ENCODE measurements at places on chromosomes 11 and 22.

GRCh38 chr22:42385696-42386095 lies 46.5 kb downstream of the NFAM1 start:
- no peak for DNase-seq

GRCh38 chr11:96311120-96311568 lies 31.9 kb downstream of the MAML2 start:
- no peak for DNase-seq

DNA sequence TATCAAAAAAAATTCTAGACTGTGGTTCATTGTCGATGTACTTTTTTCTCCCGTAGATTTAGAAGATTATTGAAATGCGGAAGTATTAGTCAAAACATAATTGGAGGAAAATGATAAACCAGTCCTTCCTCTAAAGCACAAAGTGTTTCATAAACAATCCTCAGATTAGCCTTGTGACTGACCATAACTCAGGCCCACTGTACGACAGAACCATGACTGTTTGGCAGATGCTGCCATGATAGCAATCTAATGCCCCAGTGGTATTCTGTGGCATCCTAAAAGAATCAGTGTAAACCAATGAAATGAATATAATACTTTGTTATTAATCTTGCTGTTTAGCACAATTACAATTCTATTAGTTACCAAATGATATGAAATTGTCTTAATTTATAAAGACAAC lies 127.0 kb upstream of the CTSC start:
- no peak for DNase-seq

DNA sequence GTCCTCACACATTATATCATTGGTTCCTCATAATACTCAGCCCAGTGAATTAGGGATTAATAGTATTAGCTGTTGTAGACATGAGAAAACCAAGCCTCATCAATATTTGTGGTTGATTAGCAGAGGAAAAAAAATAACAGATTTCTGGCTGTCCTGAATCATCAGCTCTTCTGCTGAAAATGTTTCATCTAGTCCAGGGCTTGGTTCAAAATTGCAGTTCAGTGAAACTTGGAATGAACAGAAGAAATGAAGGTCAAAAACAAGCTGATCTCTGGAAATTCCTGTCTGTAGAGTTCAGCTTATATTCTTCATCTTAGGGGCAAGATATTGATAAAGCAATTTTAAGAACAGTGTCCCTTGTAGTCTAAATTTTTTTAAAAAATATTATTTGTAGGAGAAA lies 361.1 kb upstream of the CCDC179 start:
- DNase-seq: no peak

- no peak for DNase-seq
Observed at GRCh38 chr22:44628273-44628672, 73.7 kb upstream of the PRR5 start.

GRCh38 chr11:32162351-32162750 lies 71.5 kb downstream of the RCN1 start:
- no peak for DNase-seq

- DNase-seq: no peak
Observed at GRCh38 chr11:57116654-57117053, 65.1 kb upstream of the LRRC55 start.
